Thymus (tissue), 14 donors: ENCODE measurements at places on chromosomes 6 and 20.

DNA sequence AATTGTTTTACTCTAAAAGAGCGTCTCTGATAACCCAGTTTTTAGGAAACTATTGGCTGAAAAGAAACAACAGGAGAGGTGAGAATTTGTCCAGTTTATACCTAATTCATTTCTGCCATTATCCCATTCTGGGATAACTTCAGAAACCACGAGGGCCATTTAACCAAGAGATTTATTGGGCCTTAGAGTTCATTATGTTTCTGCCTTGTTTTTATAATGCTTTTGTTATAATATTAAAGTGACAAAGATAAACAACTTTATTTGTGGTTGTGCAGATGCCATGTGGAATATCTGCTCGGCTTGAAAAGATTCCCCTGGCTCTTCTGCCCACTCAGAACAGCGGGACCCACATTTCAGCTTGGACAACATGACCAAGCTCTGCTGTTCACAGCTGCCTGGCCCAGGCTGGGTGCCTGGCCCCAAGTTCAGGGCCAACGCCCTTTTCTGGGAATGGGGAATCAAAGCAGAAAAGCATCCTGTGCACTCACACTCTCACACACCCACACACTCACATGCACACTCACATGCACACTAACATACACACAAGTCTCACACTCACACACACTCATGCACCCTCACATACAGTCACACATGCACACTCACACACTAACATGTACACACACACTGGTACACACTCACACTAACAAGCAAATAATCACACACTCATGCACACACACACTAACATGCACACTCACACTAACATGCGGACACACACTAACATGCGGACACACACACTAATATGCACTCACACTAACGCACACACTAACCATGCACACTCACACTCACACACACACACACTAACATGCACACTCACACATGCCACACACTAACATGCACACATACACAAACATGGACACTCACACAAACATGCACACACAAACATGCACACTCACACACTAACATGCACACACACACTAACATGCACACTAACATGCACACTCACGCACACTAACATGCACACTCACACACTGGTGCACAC lies 86.7 kb upstream of the NEDD9 start:
- no peak for DNase-seq
- H3K36me3 ChIP-seq: peaks cover 3% of the 10 kb centered on the region
- H3K4me1 ChIP-seq: no peaks in the 10 kb centered on the region
- H3K4me3 ChIP-seq: no peak overlapping the region
- H3K27me3 ChIP-seq: no peaks in the 10 kb centered on the region
- H3K27ac ChIP-seq: no peak overlapping the region

GRCh38 chr6:15871276-15871675 lies 208.4 kb upstream of the DTNBP1 start:
- H3K27me3 ChIP-seq: no peaks in the 10 kb centered on the region
- H3K27ac ChIP-seq: no peak overlapping the region
- DNase-seq: no peak
- no peaks in the 10 kb centered on the region for H3K36me3 ChIP-seq
- H3K4me3 ChIP-seq: no peak overlapping the region
- H3K4me1 ChIP-seq: no peaks in the 10 kb centered on the region

DNA sequence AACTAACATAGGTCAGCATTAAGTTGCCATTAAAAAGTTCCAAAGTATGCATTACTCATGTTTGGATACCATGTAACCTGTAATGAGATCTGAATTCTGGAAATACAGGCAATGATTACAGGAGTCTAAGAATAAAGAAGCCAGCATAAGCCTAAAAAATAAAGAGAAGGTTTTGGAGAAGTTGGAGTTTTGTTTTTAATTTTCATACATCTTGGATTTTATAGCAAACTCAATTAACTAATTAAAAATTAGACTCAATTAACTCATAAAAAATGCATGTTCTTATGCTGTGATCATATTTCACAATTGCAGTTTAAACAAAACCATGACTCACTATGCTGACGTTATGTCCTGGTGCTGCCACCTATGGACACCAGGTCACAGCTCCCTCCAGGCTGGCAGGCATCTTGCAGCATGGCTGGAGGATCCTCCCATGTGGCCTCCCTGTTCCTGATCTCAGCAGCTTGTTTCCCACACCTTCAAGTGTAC lies 648.8 kb upstream of the AGPAT4 start:
- H3K27me3 ChIP-seq: no peaks in the 10 kb centered on the region
- H3K4me3 ChIP-seq: no peak overlapping the region
- DNase-seq: no peak
- no peak overlapping the region for H3K27ac ChIP-seq

GRCh38 chr6:53284901-53285300 lies 63.8 kb downstream of the ELOVL5 start:
- H3K4me3 ChIP-seq: no peak overlapping the region
- no peaks in the 10 kb centered on the region for H3K27me3 ChIP-seq

GRCh38 chr6:71496018-71496721 lies 207.6 kb downstream of the OGFRL1 start:
- no peak for DNase-seq
- no peaks in the 10 kb centered on the region for H3K4me1 ChIP-seq
- no peaks in the 10 kb centered on the region for H3K36me3 ChIP-seq

DNA sequence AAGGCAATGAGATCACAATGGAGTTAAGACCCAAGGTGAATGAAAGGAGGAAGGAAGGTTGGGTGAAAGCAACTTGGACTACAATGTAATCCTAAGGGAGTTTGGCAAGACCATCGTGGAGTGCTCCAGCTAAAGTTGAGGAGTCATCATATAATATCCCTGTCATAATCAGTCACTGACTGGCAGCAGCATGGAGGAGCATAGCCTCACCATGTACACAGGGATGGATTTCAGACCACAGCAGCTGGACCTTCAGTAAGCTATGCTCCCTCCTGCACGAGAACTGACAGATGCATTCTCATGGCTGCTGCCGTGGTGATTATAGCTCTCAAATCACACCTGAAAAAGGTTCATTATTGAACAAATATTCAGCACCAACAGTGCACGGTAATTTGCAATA lies 43.0 kb downstream of the GOPC start:
- DNase-seq: no peak
- H3K4me1 ChIP-seq: no peaks in the 10 kb centered on the region
- no peaks in the 10 kb centered on the region for H3K27me3 ChIP-seq

DNA sequence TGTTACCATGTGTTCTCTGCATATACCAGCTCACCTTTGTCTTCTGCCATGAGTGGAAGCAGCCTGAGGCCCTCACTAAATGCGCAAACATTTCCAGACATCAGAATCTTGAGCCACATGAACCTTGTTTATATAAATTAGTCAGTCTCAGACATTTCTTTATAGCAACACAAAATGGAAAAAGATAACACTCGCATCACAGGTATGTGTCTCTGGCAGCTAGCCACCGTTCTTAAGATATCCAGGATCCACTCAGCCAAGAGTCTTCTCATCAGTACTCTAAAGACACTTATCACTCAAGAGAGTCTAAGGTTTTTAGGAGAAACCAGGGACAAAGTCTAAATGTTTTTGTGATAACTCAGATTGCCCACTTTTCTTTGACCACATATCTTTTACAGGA lies 43.1 kb upstream of the HLA-A start:
- H3K4me1 ChIP-seq: no peaks in the 10 kb centered on the region
- H3K36me3 ChIP-seq: no peaks in the 10 kb centered on the region
- DNase-seq: no peak
- no peak overlapping the region for H3K27ac ChIP-seq

GRCh38 chr20:59751075-59751711 lies 146.9 kb downstream of the PHACTR3 start:
- no peaks in the 10 kb centered on the region for H3K4me1 ChIP-seq
- no peak overlapping the region for H3K4me3 ChIP-seq
- peaks cover 8% of the 10 kb centered on the region for H3K27me3 ChIP-seq
- no peaks in the 10 kb centered on the region for H3K36me3 ChIP-seq
- no peak overlapping the region for H3K27ac ChIP-seq

- no peaks in the 10 kb centered on the region for H3K4me1 ChIP-seq
- H3K27ac ChIP-seq: no peak overlapping the region
- H3K4me3 ChIP-seq: no peak overlapping the region
- H3K27me3 ChIP-seq: no peaks in the 10 kb centered on the region
- no peaks in the 10 kb centered on the region for H3K36me3 ChIP-seq
Observed at GRCh38 chr6:143087856-143088255, 27.2 kb downstream of the AIG1 start.

GRCh38 chr6:2502096-2502997 lies 248.4 kb downstream of the MYLK4 start:
- H3K4me3 ChIP-seq: no peak overlapping the region
- H3K36me3 ChIP-seq: no peaks in the 10 kb centered on the region
- no peaks in the 10 kb centered on the region for H3K4me1 ChIP-seq
- H3K27me3 ChIP-seq: no peaks in the 10 kb centered on the region

DNA sequence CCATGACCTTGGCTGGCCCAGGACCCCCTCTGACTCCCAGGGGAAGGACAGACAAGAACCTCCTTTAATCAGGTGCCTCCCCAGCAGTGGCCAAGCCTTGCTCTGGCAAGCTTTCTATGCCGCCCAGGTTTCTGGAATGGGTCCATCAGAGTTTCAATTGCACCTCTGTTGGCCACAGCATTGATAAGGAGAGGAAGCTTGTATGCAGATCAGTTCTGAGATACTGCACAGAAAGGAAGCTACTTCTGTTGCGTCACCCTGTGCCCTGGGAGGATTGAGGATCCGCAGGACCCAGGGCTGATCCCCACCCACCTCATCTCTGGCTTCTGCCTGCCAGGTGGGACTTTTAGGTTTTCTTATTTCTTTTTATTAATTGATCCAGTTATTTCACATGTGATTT lies 167.2 kb downstream of the TFAP2C start:
- no peak overlapping the region for H3K27ac ChIP-seq
- no peak overlapping the region for H3K4me3 ChIP-seq
- no peaks in the 10 kb centered on the region for H3K36me3 ChIP-seq
- peaks cover 2% of the 10 kb centered on the region for H3K4me1 ChIP-seq
- H3K27me3 ChIP-seq: no peaks in the 10 kb centered on the region
